ENCODE measurements at places on chromosomes 12 and 14.

- DNase-seq, result no peak
Measured at GRCh38 chr12:103169-103981, 36.8 kb downstream of the IQSEC3 start.

- DNase-seq, result no peak
Measured at GRCh38 chr14:36319899-36320199, 588 bp downstream of the MBIP start.

- DNase-seq, result no peak
Measured at GRCh38 chr12:7017870-7018349, 366 bp downstream of the LPCAT3 start.

DNA sequence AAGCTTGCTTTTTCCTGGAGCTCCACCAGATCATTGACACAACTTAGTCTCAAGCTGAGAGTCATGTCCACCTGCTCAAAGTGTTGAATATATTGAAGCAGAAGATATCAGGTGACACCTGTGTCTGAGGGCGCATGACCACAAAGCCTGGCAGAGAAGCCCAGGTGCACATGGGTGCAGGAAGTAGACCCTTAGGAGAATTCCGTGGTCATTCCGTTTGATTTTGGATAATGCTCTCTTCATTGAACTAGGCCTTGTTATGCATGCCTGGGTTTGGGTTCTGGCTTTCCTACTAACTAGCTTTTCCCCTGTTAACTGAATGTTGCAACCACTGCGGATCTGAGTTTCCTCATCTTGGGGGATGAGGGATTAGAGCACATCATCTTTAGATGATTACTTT lies 7.1 kb downstream of the ARHGDIB start:
- DNase-seq, result no peak

DNA sequence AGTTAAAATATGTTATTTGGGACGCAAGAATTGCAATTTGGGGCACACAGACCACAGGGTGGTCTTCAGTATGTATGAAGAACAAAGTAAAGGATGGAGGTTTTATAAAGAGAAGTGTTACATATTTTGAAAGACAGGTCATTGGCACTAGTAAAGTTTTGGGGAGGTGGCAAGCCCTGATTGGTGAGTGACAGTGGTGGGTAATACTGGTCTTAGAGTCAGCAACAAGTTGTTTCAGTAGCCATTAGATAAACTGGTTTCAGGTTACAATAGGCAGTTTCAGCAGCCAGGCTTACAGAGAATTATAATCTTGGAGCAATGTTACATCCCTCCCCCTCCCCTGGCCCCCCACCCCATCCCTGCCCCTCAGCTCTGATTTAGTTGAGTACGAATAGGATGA lies 17.5 kb downstream of the MARK3 start:
- DNase-seq, result no peak

DNA sequence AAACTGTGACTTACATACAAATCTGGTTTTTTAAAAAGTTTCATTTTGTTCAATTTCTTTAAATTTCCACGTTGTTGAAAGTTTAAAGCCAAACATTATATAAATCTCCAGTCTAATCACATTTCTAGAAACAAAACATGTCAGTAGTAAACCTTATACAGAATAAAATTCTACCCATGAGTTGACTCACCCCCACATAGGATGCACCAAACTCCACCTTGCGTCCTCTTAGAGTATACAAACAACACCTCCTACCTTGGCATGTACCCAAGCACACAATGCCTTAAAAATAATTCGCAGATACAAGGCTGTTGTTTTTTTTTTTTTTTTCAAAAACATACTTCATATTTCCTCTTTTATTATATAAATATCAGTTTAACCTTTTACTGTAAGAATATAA lies 3.3 kb downstream of the FBXL14 start:
- no peak for DNase-seq

DNA sequence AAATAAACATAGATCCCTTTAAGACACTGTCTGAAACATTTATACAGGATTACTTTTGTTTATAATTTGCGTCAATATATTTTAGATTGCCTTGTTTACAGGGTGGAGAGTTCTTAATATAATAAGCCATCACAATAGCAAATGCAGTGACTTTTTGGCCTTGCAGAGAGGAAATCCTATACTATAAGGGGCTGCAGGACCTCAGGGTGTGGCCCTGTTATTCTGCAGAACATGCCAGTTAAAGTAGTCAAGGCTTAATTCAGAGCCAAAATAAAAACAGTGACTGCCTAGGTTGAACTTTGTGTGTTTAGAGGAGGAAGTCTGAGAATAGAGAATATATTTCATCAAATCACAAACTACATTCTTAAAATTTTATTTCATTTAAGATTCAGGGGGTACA lies 381.6 kb downstream of the DUSP6 start:
- DNase-seq, result no peak

GRCh38 chr14:71143381-71144290 lies 236.4 kb downstream of the PCNX1 start:
- DNase-seq, result no peak

DNA sequence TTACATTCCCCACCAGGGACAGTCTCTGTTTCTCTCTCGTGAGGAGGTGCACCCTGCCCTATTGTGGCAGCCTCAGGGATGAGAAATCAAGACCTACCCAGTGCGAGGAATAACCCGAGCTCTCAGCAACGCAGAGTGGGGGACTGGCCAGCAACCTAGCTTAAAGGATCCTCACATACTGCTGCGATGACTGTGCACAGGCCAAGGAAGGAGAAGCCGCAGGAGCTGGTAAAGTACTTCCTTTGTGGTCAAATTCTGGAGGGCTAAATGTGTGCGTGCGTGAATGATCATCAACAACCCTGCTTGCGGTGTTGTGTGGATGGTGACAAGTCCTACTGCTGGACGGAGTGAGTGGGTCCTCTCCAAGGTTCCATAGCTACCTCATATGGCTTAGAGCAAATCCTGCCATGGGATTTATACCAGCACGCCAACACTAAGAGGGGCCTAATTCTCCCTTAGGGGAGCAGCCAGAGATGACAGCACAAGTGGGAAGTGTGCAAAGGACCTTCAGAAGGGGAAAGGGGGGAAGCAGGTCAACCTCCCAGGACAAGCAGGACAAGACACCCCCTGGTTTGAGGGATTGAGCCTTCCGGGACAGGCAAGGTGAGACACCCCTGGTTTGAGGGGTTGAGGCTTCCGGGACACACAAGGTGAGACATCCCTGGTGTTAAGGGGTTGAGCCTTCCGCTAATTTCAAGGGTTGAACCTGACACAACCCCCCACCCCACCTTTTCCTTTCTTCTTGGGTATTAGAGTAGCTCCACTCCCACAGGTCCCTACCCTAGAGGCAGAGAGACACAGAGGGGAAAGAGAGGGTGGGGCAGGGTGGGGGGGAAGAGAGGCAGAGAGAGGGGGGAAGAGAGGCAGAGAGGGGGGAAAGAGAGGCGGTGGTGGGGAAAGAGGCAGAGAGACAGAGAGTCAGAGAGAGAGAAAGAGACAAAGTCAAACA lies 58.8 kb upstream of the AP4S1 start:
- DNase-seq, result no peak

DNA sequence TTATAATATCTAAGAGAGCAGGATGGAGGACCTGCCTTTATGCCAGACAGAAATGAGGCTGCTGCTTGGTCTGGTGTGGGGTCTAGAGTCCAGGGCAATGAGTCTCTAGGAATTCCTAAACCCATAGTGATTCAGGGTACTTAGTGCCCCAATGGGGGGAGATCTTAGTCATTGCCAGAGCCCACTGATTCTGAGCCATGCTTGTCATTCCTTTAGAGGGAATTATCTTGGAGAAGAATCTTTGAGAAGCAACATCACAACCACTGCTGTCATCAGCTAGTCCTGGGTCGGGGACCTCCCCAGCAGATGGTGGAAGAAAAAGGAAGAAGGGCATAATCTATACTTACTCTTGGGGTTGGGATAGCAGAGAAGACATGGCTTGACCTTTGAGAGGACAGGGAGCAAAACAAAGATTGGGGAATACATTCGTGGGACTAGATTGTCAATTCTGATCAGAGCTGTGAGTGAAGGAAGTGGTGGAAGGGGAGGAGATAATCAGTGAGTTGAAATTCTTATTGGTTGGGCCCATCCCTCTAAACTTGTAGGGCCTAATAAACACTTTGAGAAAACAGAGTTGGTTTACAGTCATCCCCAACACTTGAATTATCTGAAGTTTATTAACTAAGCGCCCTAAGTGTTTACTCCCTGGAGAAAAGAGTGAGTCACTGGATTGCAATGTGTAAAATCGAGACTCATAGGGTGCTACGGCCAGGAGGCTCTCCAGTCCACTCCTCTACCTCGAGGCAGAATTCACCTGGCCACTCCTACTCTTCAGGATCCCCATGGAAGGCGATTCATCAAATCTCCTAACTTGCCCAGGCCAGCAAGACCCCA lies 3.0 kb upstream of the KRT3 start:
- no peak for DNase-seq

- no peak for DNase-seq
Measured at GRCh38 chr12:107288414-107289127, 195.2 kb upstream of the CRY1 start.

GRCh38 chr12:42669553-42669952 lies 80.0 kb upstream of the PRICKLE1 start:
- no peak for DNase-seq

DNA sequence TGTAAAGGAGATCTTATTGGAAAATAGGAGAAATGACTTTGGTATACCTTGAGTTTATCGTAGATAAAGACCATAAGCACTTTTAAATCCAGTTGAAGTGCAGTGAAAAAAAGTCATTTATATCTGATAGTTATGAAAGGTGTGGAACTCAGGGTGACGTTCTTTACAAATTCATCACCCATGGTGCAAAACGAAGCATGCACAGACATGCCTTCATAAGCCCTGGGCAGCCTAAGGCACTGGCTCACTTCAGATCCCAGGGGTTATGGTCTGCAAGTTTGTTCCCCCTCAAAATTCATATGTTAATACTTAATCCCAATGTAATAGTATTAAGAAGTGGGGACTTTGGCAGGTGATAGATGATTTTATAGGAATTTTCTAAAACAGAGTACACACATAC lies 1216.4 kb upstream of the USP15 start:
- DNase-seq, result no peak

- DNase-seq, result no peak
Measured at GRCh38 chr14:22407033-22407432, 182.0 kb downstream of the DAD1 start.

GRCh38 chr12:88242571-88242925 lies 100.4 kb downstream of the TMTC3 start:
- DNase-seq, result no peak

DNA sequence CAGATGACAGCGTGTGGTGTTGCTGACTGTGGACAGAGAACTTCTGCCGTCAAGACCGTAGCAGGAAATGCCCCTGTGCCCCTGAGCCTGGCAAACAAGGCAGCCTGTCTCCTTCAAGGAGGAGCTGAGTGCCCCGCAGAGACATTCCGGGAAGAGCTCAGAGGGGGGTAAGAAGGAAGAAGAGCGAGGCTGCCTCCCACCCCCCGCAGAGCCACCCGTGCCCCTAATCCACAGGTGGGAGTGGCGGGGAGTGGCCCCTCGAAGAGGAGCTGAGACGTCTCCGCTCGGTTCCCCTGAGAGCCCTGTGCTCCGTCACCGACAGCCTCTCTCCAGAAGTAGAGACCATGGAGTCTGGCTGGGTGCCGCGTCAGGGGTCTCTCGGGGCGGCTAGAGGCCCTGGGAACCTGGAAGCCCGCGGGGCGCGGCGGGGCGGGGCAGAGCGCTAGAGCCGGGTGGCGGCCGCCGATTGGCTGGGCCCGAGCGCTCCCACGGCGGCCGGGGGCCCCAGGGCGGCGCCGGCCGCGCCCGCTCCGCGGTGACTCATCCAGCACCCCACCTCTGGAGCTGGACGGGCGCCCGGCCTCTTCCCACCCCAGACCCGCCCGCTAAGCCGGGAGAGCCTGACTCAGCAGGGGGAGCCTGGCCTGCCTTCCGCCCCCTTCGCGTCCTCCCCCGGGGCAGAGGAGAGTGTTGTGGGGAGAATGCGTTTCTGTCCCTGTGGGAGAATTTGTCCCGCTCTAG lies 25.2 kb upstream of the KRT78 start:
- DNase-seq, result no peak

DNA sequence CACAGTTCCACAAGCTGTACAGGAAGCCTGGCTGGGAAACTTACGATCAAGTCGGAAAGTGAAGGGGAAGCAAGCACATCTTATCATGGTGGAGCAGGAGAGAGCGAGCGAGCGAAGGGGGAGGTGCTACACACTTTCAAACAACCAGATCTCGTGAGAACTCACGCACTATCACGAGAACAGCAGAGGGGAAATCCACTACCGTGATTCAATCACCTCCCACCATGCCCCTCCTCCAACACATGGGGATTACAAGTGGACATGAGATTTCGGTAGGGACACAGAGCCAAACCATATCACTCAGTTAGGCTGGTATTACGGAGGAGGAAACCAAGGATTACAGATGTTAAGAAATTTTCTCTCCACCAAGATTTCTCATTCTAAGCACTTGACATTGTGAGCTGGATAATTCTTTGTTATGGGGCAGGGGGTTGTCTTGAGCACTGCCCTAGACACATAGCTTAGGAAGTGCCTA lies 262.0 kb upstream of the G2E3 start:
- DNase-seq, result no peak

DNA sequence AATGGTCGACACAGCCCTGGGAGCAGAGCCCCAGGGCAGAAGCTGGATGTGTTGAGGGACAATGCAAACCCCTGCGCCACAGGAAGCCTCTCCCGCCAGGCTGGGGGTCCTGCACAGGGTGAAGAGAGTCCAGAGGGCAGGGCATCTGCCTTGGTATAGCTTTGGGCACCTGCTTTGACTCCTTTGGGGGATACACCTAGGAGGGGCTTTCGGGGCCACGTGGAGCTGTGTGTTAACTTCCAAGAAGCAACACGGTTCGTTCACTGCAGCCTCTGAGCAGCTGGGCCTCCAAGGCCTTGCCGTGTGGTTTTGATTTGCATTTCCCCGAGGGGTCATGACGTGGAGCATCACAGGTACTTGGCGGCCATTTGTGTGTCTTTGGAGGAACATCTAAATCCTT lies 5.8 kb upstream of the PUS1 start:
- DNase-seq, result no peak

DNA sequence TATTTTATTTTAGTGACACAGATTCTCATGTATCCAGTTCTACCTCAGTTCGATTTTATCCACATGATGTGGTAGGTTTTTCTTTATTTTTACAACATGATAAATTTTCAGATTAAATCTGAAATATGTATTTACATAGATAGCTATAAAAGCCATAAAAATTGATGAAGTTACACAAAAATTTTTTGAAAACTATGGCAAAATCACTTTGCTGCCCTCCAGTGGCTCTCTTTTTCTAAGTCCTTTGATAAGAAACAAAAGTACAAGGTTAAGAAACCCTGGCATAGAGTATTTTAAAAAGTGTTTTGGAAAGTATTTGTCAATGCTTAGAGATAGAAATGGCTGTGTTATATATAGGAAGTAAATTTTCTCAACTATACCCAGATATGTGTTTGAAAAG lies 104.2 kb downstream of the PCNX1 start:
- no peak for DNase-seq

GRCh38 chr14:83611491-83611890 lies 1918.5 kb upstream of the FLRT2 start:
- no peak for DNase-seq

- DNase-seq, result no peak
Measured at GRCh38 chr12:99455350-99456035, 192.1 kb upstream of the GARIN6 start.

GRCh38 chr14:83044001-83044400 lies 1510.3 kb upstream of the SEL1L start:
- no peak for DNase-seq

GRCh38 chr12:57080855-57081254 lies 2.3 kb upstream of the NEMP1 start:
- DNase-seq, result no peak

GRCh38 chr12:7171854-7172253 lies 17.6 kb upstream of the PEX5 start:
- no peak for DNase-seq

GRCh38 chr14:91935586-91935985 lies 11.9 kb downstream of the FBLN5 start:
- no peak for DNase-seq
